GM13976 (cell line): ENCODE measurements at places on chromosomes 4 and X.

- peak; percentile 55 for DNase-seq
Measured at GRCh38 chrX:131802836-131803626, 220.1 kb upstream of the STK26 start.

- DNase-seq = no peak
Measured at GRCh38 chrX:129577473-129577872, 37.4 kb downstream of the OCRL start.

- DNase-seq = no peak
Measured at GRCh38 chr4:102466298-102466697, 34.9 kb upstream of the NFKB1 start.

DNA sequence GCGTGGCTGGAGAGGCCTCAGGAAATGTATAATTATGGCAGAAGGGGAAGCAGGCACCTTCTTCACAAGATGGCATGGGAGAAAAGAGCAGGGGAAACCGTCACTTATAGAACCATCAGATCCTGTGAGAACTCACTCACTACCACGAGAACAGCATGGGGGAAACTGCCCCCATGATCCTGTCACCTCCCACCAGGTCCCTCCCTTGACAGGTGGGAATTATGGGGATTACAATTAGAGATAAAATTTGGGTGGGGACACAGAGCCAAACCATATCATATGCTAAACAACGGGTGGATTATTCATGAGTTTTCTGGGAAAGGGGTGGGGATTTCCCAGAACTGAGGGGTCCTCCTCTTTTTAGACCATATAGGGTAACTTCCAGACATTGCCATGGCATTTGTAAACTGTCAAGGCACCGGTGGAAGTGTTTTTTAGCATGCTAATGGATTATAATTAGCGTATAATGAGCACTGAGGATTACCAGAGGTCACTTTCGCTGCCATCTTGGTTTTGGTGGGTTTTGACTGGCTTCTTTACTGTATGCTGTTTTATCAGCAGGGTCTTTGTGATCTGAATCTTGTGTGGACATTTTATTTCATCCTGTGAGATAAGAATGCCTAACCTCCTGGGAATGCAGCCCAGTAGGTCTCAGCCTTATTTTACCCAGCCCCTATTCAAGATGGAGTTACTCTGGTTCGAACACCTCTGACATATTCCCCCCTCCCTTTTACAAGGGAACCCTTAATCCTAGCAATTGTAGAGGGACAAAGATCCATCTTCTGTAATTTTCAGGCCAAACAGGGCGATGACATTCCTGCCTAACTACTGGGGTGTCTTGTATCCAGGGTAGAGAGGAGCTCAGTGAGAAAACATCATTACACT is 27.6 kb upstream of the ZNF81 start:
- no peak for DNase-seq

DNA sequence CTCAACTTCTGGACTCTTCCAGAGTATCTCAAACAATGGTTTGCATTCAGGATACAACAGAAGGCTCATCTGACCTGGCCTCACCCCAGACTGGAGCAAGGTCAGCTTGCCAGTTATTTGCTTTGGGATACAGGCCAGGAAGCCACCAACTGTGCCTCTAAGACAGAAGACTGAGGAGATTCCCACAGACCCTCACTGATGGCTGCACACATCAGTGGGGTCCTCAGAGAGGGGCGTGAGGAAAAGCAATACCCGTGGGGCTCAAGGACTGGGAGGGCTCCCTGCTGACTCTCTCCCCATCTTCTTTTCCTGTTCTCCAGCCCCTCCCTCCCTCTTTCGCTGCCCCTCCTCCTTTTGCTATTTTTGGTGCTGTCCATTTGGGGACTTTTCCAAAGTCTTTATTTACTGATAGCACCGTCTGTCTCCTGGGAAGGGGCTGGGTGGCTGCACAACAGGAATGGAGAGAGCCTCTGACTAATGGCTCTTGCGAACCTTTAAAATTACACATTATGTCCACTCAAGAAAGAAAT is 23.2 kb downstream of the RELL1 start:
- DNase-seq = no peak

- DNase-seq = no peak
Measured at GRCh38 chr4:131430302-131430701, 1718.8 kb upstream of the PCDH10 start.

- DNase-seq = no peak
Measured at GRCh38 chrX:132442691-132443090, 46.1 kb downstream of the MBNL3 start.

GRCh38 chr4:73687421-73687820 is 52.9 kb upstream of the CXCL8 start:
- DNase-seq = no peak

- DNase-seq = no peak
Measured at GRCh38 chr4:52950226-52950625, 88.1 kb downstream of the RASL11B start.

DNA sequence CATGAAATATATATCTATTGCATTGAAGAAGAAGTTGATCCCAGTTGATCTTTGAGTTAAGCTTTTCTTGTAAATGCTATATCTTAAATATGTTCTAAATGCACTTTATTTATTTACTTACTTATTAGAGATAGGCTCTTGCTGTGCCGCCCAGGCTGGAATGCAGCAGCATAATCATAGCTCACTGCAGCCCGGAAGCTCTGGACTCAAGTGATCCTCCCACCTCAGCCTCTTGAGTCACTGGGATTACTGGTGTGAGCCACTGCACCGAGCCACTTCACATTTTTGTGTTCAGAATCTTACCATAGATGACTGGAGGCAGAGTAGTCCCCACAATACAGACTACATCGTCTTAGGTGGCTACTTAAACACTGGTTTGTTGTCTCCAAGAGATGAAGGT is 324.3 kb upstream of the SLIT2 start:
- DNase-seq = no peak

DNA sequence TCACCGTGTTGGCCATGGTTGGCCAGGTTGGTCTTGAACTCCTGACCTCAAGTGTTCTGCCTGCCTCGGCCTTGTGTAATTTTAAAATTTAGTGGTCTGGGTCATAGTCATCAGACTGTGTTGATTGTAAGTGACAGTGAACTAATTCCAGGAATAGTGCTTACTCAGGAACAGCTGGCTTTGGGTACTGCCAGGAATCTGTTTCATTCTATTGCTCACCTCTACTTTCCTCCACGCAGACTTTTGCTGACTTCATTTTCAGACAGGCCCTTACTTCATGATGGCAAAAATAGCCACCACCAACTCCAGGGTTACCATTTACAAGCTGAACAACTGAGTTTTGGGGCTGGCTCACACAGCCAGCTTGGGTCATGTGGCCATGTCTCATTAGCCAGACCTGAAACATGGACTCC is 54.6 kb downstream of the FNIP2 start:
- DNase-seq = no peak

DNA sequence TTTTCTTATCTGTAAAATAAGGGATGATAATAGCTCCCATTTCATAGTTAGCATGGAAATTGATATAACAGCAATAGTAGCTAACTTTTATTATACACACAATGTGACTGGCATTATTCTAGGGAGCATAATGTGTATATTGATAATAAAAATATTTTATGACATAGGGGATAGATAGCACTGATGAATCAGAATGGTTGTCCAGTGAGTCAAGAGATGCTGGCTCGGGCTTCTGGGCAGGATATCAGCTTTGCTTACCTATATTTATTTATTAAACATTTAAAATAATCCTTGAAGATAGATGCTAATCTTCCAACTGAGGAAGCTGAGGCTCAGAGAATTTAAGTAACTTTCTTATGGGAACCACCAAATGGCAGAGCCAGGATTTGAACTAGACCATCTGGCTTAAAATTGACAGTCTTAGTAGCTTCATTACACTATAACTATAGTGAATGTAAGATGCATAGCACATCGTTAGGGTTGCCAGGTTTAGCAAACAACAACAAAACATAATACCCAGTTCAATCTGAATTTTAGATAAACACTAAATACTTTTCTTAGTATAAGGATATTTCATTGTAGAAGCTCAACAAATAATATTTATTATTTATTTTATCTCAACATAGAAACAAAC is 2.7 kb downstream of the AFP start:
- no peak for DNase-seq

DNA sequence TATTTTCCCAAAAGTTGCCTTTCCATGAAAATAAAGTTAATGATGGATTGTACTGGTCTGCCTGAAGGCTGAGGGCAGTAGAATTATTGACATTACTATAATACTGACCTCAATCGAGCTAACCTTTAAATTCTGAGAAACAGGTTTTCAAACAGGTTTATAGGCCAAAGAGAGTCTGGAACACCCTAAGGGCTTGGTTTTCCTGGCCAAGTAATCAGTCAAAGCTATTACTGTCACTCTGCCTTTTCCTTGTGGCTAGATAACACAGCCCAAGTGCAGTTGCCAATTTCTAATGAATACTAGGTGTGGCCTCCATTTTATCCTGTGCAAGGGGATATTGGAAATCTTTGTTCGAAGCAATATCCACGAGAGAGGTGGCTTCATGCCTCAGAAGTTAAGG is 75.2 kb downstream of the INTS12 start:
- DNase-seq = no peak

DNA sequence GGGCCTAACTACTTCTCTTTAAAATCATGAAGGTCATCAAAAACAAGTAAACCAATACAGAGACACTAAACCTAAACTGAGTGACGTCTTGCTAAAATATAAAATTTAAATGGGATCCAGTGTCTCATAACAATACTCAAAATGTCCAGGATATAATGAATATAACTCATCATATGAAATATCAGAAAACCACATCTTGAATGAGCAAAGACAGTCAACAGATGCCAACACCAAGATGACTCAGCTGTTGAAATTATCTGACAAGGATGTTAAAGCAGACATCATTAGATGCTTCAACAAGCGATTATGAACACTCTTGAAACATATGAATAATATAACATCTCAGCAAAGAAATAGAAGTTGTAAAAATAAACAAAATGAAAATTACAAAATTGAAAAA is 8.3 kb downstream of the NAP1L2 start:
- DNase-seq = no peak

DNA sequence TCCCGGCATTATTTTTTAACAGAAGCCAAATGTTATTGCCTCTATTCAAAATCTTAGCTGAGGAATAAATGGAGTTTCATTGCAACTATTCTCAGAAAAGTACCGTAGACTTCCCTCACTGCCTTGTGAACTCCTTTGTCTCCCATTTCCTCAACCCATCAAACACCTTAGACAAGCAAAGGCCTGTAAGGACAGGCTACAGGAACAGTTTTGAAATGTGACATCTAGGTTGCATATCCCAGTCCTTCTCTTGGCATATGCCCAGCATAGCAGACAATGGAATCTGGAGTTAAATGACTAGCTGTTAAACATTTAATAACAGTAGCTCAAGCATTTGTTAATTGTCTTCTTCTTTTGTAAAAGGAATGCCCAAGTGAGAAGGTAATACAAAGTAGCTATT is 1371.7 kb downstream of the STIM2 start:
- DNase-seq = no peak

GRCh38 chr4:38056011-38056685 is 96.0 kb downstream of the PTTG2 start:
- DNase-seq = no peak

DNA sequence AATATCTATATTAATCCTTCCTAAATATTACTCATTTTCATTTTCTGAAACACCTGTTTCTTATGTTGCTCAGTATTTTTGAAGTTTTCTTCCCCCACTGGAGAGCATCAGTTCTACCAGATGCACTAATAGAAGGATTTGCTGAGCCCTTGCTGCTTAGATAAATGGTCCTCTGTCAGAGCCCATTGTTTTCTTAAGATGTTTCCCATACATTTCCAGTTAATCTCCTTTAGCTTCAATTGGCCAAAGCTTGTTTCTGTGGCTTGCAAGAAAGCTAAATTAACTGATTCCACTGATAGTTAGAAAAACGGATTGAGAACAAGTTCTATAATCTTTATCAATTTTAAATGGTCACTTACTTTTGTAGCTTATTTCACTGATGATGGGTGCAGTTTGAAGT is 1425.5 kb downstream of the PCDH18 start:
- no peak for DNase-seq

DNA sequence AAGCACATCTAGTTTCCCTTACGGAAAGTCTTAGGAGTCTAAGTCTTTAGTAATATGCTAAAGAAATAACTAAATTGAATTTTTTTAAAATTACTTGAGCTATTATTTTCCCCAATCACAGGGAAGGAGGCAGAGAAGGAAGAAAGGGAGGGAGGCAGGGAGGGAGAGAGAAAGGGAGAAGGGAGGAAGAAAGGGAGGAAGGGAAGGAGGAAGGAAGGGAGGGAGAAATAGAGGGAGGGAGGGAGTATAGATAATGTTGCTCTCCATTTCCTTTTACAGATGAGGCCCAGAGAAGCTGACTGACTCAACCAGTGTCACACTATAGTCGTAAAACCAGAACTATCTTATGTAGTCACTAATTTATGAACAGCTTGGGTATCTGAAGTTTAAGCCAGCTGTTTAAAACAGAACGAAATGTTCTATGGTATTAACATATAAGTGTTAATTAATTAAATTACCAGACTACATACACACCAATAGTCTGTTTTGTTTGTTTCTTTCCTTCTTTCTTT is 14.6 kb downstream of the SH3RF1 start:
- DNase-seq = no peak

DNA sequence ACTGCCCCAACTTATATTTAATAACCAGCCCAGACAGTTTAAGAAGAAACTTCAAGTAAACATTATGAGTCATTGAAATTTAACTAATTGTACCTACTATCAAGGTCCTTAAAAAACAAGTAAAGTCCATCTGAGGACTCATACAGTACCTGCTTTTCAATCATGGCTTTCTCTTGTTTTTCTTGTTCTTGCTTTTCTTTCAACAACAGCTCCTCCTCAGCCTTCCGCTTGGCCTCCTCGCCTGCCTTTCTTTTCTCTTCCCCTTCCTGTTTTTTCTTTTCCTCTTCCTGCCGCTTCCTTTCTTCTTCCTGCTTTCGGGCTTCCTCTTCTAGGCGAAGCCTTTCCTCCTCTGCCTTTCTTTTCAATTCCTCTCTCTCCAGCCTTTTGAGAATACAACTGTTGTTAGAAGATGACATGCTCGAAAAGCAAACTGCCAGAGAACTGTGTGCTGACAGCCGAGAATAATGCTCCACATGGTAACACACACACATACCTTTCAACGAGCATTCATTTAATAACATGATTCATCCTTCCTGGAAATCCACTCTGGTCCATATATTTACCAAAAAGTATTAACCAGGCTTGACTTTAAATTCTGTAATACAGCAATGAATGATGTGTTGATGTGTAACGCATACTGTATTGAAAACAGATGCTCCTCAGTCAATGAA is 25.2 kb upstream of the BCLAF3 start:
- no peak for DNase-seq

GRCh38 chr4:95728145-95728544 is 111.7 kb upstream of the PDHA2 start:
- DNase-seq = no peak

- DNase-seq = no peak
Measured at GRCh38 chr4:127410644-127411043, 222.1 kb upstream of the INTU start.

- no peak for DNase-seq
Measured at GRCh38 chr4:8410066-8410625, 30.4 kb downstream of the ACOX3 start.

- DNase-seq = no peak
Measured at GRCh38 chr4:174523025-174523693, 871 bp upstream of the HPGD start.
